ENCODE measurements at places on chromosomes 6 and 20.

DNA sequence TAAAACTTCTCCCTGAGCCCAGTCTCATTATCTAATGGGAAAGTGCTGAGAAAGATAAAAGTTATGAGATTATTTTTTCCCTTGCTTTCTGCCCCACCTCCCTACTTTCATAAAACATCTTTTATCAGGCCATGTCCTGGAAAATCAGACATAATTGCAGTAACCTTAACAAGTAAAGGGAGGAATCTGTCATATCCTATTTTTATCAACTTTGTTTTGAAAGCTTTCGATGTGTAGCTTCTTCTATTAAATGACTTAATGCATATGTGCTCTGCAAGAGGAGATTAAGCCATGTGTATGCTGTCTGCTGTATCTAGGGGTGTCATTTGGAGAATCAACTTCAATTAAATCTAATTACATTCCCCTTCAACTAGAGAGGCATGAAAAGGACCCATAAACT is 408.9 kb downstream of the CBLN4 start:
- no peak for DNase-seq

- DNase-seq, result no peak
Observed at GRCh38 chr20:36267605-36268381, 31.5 kb downstream of the AAR2 start.

- DNase-seq, result no peak
Observed at GRCh38 chr6:5152460-5152859, 67.3 kb downstream of the PPP1R3G start.

- no peak for DNase-seq
Observed at GRCh38 chr20:7171911-7172310, 404.4 kb downstream of the BMP2 start.

GRCh38 chr6:40183902-40184301 is 249.6 kb upstream of the MOCS1 start:
- DNase-seq, result no peak

DNA sequence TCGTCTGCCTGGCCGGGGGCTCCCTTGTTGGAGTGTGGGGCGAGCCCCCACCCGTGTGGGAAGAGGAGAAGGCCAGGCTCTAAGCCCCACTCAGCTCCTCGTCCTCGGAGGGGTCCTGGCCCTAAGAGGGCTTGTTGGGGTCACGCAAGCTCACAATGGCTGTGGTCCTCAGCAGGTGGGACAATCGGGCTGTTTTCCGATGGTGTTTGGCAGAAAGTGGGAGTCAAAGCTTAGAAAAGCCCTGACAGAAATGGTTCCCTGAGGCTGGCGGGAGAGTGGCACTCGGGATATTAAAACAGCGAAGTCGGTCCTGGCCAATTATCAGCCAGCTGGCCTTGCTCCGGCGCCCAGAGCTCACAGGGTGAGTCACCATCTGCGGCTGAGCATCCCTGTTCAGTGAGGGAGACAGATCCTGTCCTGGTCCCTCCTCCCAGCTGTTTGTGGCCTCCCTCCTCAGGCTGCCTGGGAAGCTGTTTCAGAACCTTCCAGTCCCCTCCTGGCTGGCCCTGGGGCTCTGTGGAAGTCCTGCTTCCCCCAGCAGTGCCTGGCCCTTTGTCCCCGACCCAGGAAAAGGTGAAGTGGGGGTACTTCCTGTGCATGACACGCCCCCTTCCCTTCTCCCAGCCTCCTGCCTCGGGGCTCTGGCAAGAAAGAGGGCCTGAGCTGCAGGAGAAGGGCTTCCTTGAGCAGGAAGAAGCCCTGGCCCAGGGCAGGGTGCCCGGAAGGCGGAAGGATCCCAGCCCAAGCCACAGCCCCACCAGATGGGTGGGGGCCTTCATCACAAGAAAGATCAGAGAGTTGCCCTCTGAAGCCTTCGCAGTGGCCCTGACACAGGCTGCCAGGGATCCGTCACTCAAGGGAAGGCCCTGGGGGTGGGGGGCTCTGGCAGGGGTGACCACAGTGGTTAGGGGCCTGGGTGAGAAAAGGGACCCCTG is 53.6 kb upstream of the BHLHE23 start:
- DNase-seq, result peak; percentile 87
